ENCODE measurements at places on chromosomes 13 and 19. TPM values are rescaled to one million over a fixed set of nuclear protein-coding genes. Genes with fewer than 3 reads are reported as not detected.

Gene VSIG10L
- total RNA-seq, result under 0.01 TPM

Gene F7
- not detected for total RNA-seq

Gene ADGRE3
- total RNA-seq, result not detected

Gene KIR3DL1
- not detected for total RNA-seq

Gene MEX3D
- total RNA-seq, result 64.6 TPM

Gene KLK15
- total RNA-seq, result not detected

Gene PCDH17
- 1.4 TPM for total RNA-seq

Gene LIM2
- total RNA-seq, result not detected

Gene ZNF208
- not detected for total RNA-seq

Gene PGLYRP1
- not detected for total RNA-seq

Gene LILRA1
- total RNA-seq, result not detected

Gene NTN5
- total RNA-seq, result not detected

Gene HSD17B14
- 5.8 TPM for total RNA-seq

Gene CD209
- not detected for total RNA-seq

Gene ZSCAN5B
- not detected for total RNA-seq

Gene NLRP7
- total RNA-seq, result not detected

Measured in epithelial cell of umbilical artery (primary cell).